HuH-7 (cell line): ENCODE measurements at places on chromosomes 13 and 19.

GRCh38 chr13:106416645-106417044, 118.8 kb downstream of the EFNB2 start:
- no peak for DNase-seq

GRCh38 chr13:37966266-37966665, 96.7 kb upstream of the TRPC4 start:
- no peak for DNase-seq

DNA sequence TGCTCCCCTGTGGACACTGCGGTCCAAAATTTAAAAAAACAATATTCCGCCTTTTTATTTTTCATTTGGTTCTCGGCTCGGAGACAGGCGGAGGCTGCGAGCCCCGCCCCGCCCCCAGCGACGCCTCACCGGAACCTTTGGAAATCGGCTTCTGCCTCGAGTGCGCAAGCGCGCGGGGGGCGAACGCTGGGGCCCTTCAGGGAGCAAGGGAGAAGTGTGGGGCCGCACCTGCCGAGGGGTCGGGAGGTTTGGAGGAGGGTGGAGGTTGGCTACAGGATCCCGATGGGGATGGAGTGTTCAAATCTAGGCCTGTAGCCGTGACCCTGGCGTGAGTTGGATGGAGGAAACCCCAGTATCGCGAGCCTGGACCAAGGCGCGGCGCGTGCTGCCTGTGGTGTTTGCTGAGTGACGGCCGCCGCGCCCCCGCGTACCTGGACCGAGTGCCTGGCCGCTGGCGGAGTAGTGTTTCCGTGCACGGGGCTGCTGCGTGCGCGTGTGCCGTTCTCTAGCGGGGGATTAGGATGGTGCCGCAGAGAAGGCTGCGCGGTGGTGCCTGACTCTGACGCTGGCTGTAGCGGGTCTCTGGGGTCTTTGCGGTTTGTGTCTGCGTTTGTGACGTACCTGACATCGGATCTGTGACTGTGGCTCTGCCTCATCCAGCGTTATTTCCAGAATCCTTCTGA, 565 bp upstream of the ZFP30 start:
- peak; percentile 66 for DNase-seq

- peak; percentile 74 for DNase-seq
Observed at GRCh38 chr13:77026861-77027621, at the start of gene FBXL3. Gene FBXL3 (minus strand): TSS chr13:77027159. CDS start chr13:77021860, 5,299 bp downstream.

DNA sequence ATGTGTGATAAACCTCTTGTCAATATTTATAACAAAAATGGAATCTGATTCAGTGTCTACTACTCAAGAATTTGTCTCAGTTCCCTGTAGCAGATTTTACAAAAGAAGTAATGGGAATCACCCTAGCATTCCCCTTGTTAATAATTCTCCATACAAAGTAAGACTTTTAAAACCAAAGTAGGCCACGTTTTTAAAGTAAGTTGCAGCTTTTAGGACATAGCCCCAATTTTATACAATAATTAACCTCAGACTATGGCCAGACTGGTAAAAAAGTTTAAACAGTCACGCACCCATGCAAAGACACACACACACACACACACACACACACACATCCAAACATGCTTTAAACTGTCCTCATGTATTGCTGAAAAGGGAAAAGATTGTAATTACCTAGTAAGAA, 589.9 kb downstream of the PCDH9 start:
- no peak for DNase-seq

DNA sequence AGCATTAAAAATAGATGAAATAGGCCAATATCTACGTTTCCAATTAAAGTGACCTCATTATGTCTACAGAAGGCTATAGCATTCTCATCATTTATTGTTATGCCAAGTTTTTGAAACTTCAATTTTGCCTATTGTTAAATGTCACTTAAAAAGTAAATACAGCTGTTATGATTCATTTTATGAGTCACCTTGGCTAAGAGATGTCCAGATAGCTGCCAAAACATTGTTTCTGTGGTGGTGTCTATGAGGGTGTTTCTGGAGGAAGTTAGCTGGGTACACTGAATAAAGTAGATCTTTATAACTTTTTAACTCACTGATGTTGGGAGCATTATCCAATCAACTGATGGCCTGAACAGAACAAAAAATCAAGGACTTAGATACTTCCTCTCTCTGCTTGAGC, 1209.7 kb upstream of the PCDH9 start:
- no peak for DNase-seq

GRCh38 chr13:106041445-106041844, 494.0 kb downstream of the EFNB2 start:
- no peak for DNase-seq

GRCh38 chr19:55373993-55374757, 2.5 kb upstream of the TMEM190 start:
- DNase-seq, result no peak

- no peak for DNase-seq
Observed at GRCh38 chr13:79703772-79704171, 222.8 kb downstream of the NDFIP2 start.

DNA sequence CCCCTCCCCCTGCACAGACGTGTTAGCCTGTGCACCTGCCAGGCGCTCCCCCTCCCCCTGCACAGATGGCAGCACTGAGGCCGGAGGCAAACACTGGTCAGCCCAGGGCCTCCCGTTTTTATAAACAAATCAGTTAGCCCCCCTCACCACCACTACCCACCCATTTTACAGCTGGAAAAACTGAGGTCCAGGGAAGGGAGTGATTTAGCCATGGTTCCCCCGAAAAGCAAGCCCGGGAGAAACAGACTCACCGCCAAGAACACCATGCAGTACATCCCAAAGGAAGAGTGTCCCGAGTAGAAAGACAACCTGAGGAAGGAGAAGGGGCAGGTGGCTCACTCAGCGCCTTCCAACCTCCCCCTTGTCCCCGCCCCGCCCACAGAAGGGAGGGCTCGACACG, 8.7 kb downstream of the PLPP2 start:
- DNase-seq, result no peak

- no peak for DNase-seq
Observed at GRCh38 chr13:30744681-30745077, 9.3 kb downstream of the ALOX5AP start.

DNA sequence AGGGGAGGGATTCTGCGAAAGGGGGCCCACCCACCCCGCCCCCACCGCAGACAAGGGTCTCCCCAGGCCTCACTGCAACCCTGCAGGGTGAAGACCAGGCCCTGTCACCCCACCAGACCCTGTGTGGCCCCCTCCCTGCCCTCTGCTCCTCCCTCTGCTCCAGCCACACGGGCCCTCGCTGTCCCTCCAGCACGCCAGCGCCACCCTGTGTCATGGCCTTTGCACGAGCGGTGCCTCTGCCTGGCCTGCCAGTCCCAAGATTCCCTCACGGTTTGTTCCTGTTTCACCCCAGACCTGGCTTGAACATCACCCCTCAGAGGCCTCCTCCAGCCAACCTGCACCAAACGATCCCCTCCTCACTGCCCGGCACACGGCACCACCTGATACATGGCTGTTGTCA, 27.3 kb downstream of the PIP5K1C start:
- no peak for DNase-seq

DNA sequence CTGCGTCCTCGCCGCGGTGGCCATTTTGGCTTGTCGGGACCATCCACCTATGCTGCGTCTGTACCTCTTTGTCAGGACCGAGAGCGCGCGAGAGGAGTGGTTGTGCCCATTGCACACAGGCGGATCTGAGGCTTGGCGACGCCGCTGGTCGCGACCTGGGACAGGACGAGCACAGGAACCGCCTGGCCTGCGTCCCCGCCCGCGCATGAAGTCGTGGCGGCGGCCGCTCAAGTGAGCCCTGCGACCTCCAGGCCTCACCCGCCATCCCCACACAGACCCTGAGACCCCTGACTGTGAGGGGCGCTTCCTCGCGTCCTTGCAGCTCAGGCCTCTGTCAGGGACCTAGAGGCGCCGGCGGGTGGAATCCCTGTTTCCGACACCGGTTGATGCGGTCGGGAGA, 16.8 kb downstream of the ZNF586 start:
- no peak for DNase-seq

DNA sequence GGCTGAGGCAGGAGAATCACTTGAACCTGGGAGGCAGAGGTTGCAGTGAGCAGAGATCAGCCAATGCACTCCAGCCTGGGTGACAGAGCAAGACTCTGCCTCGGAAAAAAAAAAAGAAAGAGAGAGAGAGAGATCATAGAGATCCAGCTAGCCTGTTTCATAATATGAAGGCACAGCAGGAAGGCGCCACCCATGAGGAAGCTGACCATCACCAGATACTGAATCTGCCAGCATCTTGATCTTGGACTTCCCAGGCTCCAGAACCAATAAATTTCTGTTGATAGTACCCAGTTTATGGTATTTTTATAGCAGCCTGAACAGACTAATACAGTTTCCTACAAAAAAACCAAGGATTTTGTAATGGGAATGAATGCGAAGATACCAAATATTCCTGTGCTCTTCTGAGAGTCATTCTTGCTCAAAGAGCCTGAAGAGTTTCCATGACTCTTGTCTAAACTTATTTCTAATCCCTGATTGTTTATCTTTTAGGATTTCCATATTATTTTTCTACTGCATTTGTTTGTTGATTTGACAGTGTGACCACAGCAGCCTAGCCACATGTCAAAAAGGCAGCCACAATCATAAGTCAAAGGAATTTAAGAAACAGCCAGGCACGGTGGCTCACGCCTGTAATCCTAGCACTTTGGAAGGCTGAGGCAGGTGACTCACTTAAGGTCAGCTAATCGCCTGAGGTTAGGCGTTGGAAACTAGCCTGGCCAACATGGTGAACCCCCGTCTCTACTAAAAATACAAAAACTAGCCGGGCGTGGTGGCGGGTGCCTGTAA, 37.7 kb upstream of the PDCD5 start:
- no peak for DNase-seq

- peak; percentile 82 for DNase-seq
Observed at GRCh38 chr19:47608969-47609905, at the start of gene BICRA. Gene BICRA (plus strand): TSS chr19:47609134. CDS start chr19:47673575, 64,441 bp downstream.

GRCh38 chr19:32611161-32611560, 30.2 kb downstream of the PDCD5 start:
- no peak for DNase-seq

DNA sequence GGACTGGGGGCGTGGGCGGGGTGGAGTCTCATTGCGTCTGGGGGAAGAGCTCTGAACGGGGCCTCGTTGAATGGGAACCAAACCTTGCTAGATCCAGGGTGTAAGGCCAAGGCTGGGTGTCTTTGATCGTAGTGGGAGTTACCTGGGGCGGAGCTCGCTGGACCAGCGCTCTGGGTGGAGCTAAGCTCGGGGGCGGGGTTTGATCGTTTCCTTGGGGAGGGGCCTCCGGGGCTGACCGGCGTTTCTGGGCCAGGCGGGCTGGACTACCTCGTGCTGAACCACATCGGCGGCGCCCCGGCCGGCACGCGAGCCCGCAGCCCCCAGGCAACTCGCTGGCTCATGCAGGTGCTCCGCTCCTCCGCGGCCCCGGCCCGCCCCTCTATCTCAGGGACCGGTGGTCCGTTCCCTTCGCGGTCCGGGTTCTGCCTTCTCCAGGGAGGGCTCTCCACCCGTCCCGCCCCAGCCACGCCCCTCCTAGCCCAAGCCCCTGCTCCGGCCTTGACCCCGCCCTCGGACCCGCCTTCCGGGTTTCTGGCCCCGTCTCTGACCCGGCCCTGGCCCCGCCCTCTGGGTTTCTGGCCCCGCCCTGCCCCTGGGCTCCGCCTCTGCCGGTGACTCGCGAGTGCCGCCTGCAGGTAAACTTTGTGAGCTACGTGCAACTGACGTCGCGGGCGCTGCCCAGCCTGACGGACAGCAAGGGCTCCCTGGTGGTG, 3.3 kb upstream of the RPL36 start:
- DNase-seq, result peak; percentile 93

GRCh38 chr13:66159511-66159910, 1070.6 kb downstream of the PCDH9 start:
- DNase-seq, result no peak

DNA sequence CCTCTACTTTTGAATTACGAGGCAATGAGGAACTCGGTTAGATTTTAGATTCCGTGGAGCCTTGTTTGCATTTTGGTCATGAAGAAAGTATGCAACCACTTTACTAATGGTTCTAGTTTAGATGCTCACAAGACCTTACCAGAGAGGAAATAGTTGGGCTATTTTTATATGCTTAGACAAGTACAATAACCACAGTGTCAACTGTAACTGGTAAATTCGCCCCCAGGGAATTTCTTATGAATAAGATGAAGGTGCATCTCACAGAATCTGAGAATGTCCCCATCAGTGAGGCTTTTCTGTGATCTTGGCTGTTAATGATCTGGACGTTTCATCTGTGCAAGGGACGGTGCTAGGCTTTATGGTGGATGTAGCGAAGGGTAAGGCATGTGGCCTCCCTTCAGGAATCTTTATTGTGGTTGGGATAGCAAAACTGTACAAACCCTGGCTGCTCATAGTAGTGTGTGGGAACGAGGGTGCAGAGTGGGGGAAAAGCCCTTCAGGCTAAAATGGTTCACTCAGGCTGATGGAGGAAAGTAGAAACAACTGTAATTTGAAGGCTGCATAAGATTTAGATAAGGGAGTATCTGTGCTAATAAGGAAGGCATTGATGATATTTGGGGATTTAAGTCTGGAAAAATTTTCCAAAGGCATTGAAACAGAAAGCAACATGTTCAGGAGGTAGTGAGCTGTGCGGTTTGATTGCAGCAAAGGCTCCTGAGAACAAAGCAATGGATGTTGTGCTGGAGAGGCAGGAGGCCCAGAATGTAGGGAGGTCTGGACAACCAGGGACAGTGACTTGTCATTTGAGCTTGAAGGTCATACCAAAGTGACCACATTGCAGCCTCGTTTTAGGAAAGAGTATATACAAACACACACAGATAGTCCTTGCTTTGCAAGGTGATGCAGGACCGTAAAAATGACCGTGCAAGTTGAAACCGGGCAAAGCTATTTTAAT, 28.4 kb downstream of the UBAC2 start:
- DNase-seq, result no peak

DNA sequence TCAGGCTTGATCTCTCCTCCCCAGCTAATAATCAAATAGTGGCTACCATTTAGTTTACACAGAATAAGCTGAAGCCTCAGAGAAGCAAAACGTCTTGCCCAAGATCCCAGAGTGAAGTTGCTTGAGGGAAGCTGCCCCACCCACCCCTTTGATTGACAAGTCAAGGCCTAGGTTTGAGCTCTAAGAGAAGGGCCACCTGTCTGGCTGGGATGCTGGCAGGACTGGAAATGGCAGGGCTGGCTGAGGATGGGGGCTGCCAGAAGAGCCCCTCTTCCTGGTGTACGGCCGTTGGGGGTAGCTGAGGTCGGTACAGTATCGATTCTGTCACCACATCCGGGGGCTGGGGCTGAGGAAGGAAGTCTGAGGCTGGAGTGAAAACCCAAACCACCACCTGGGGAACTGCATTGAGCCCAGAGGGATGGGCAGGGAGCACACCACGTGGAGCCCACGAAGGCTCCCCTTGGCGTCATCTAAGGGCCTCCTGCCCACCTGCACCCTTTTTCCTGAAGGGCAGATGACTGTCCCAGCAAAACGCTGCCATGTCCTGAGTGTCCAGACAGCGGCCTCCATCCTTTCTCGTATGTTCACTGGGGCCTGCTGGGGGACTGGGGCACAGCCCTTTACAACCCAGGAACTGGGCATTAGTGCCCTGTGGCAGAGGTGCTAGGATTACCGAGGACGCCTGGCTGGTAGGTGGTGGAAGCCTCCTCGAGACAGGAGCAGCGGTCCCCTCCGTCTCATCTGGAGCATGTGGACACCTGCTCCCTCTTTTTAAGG, 1.4 kb upstream of the PRKD2 start:
- peak; percentile 55 for DNase-seq

- DNase-seq, result no peak
Observed at GRCh38 chr19:55486971-55487923, 989 bp upstream of the SSC5D start.
